ENCODE measurements at places on chromosomes 13 and 19.
A peak's percentile ranks its signal among the peaks of the same experiment; 100 is the strongest.

- no peak for DNase-seq
Observed at GRCh38 chr19:10800488-10800887, 35.5 kb downstream of the TMED1 start.

DNA sequence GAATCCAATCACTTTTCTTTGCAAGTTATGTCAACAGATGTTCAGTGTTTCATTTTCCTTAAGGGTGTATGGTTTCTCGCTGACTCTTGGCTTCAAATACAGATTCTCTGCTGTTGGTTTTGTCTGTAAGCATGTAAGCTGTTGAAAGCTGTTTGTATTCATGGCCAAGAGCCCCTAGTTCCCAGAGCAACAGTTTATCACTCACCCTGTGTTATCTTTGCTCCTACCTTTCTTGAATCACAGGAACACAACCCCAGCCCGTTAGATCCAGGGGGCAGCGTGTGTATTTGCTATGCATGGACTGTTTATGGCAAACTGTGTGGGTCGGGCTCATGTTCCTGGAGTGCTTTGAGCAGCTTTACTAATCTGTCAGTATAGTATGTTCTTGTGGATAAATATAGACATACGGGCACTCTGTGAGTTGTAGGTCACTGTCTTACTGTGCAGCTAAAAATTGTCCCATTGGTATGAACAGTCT, 28.9 kb downstream of the FRY start:
- peak; percentile 26 for DNase-seq

GRCh38 chr19:28530406-28531035, 682.4 kb downstream of the UQCRFS1 start:
- no peak for DNase-seq

DNA sequence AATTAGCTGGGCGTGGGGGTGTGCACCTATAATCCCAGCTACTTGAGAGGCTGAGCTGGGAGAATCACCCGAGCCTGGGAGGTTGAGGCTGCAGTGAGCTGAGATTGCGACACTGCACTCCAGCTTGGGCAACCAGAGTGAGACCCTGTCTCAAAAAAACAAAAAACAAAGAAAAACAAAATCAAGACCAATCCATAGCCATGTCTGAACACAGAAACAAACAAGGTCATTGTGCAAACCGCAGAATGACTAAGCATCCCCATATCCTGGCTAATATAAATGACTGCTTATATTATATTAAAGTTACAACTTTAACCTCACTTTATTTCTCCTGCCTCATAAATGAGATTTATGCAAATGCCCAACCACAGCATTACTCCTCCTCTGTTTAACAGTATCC, 2.3 kb upstream of the LYPD3 start:
- DNase-seq: no peak

- no peak for DNase-seq
Observed at GRCh38 chr19:8571006-8571411, 6.2 kb downstream of the MYO1F start.

DNA sequence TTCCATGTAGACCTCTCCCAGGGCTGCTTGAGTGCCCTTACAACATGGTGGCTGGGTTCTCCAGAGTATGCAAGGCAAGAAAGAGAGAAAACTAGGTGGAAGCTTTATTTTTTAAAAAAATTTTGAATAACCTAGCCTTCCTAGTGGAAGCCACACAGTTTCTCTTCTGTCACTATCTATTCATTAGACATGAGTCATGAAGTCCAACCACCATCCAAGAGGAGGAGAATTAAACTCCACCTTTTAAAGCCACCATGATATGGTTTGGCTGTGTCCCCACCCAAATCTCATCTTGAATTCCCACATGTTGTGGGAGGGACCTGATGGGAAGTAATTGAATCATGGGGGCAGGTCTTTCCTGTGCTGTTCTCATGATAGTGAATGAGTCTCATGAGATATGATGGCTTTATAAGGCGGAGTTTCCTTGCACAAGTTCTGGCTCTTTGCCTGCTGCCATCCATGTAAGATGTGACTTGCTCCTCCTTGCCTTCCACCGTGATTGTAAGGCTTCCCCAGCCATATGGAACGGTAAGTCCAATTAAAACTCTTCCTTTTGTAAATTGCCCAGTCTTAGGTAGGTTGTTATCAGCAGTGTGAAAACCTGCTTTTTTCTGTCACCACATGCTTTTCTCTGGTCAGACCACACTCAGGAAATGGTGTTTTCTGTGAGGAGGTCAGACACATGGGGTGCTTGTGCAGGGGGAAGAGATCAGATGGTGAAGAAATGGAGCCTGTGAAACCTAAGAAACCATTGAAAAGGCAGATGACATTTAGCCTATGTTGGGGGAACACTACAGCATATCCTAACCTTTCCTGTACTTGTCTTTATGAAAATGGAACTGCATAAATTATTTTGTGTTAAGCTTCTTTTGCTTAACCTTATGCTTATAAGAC, 57.7 kb downstream of the ANKRD10 start:
- no peak for DNase-seq

DNA sequence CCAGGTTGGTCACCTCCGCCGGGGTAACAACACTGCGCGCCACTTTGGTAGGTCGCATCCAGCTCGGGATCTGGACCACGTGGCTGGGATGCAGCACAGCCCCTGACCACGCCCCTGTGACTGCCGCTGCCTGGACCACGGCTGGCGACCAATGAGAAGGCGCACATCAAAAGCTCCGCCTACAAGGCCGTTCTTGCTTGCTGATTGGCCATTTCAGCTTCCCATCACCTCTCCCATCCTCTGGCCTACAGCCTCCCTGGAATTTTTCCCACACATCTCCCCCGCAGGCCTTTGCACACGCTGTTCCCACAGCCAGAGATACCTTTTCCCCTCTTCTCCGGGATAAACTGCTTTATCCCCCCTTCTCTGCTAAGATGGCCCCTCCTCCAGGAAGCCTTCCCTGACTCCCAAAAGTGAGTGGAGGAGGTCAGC, 12.5 kb upstream of the MAP1S start:
- no peak for DNase-seq

DNA sequence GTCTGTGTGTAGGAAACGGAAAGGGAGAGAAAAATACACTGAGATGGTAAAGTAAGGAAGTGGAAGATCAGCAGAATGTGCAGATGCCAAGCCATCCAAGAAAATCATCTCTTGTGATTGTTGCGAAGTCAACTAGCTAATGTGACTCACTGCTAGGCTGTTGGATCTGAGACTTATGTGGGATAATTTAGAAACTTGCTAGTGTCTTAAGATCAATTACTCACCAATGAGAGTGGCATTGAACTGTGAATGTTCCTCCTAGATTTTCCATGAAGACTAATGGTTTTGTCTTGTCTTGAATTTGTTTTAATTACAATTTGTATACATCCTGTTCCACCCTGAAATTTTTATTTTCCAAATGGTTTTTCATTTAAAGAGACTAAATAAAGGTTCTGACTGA, 771.6 kb downstream of the EFNB2 start:
- DNase-seq: no peak

DNA sequence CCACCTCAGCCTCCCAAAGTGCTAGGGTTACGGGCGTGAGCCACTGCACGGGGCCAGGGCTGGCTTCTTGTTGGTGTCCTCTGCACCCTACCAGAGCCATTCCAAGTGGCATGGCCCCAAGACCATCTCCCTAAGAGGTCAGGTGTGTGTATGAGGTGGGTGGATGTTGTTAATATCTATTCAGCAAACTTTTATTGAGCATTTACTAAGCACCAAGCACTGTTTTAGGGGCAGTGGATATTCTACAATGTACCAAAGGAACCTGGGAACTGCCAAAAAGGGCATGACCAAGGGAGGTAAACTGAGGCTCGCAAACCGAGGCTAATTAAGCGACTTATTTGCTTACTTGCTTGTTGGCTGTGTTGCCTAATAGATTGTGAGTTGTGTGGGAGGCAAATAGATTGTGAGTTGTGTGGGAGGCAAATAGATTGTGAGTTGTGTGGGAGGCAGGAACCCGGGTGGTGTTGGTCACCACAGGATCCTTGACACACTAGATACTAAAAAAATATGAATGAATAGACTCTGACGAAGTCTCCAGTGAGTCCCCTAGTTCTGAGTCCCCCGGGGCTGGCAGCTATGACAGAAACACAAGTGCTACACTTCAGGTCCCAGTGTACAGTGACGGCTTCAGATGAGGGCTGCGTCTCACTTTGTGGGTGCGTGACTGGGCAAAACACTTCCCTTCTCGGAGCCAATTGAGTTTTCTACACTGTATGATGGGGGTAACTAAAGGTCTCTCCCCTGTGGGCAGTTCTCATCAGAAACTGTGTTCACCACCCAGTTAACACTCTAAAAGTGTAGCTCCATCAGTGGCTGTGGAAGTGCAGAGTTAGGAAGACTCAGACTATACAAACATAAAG, 5.0 kb upstream of the BICRA start:
- no peak for DNase-seq

- no peak for DNase-seq
Observed at GRCh38 chr19:926589-927350, 935 bp downstream of the ARID3A start.

DNA sequence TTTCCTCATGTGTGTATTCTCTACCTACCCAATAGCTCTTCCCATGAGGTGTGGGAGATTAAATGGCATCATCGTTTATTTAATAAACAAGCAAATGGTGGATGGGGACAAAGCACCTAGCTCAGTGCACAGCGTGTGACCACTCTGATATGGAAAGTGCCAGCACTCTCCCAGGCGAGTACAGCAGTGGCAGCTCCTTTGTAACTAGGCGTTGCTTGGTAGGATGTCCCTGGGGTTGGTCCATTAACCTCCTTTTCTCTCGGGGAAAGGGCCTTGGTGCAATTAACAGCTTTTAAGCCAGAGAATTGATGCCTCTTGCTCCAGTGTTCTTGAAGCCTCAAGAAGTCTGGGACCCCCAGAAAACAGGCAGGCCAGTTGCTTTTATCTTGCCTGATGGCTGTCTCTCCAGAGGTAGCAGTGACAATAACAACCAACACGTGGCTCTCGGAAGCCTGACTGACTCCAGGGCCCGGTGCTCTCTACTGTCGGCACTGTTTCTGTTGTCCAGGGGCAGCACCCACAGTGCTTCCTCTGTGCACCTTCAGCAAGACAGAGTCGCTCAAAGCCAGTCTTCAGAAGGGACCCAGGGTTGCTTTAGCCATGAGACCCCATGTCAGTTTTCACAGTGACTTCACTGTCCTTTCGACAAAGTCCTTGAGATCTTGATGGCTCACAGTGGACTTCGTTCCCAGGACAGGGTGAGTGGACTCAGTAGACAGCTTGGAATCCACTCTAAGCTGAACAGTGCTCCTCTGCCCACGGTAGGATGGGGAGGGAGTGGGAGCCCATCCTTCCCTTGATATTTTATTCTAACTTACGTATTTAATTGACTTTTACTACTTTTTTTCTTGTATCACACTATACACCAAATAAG, 33.9 kb upstream of the NPAS1 start:
- no peak for DNase-seq

DNA sequence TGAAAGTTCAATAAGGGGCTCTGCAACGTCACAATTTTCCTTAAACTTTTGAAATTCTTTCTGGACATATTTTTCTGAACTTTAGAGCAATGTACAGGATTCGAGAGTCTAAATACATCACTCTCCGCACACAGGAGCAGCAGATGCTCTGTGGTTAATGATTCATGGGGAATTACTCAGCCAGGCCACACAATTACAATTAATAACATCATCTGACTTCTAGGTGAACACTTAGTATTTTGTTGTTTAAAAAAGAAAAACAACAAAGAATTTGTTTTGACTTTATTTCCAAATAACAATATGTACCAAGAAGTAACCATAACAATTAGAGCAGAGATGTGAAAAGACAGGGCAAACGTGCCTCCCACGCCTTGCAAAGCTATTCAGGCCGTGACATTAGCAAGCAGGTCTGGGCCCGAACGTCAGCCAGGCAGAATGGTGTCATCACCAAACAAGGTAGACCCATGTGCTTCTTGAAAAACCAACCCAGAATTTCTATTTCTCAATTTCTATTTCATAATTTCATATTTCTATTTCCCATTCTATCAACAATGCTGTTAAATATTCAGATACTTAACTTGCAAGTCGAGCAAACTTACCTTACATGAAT, 236.3 kb downstream of the COL4A1 start:
- no peak for DNase-seq

- DNase-seq: peak; percentile 8
Observed at GRCh38 chr13:52454459-52454819, 839 bp upstream of the CKAP2 start.

- no peak for DNase-seq
Observed at GRCh38 chr13:65965501-65965900, 1264.6 kb downstream of the PCDH9 start.

DNA sequence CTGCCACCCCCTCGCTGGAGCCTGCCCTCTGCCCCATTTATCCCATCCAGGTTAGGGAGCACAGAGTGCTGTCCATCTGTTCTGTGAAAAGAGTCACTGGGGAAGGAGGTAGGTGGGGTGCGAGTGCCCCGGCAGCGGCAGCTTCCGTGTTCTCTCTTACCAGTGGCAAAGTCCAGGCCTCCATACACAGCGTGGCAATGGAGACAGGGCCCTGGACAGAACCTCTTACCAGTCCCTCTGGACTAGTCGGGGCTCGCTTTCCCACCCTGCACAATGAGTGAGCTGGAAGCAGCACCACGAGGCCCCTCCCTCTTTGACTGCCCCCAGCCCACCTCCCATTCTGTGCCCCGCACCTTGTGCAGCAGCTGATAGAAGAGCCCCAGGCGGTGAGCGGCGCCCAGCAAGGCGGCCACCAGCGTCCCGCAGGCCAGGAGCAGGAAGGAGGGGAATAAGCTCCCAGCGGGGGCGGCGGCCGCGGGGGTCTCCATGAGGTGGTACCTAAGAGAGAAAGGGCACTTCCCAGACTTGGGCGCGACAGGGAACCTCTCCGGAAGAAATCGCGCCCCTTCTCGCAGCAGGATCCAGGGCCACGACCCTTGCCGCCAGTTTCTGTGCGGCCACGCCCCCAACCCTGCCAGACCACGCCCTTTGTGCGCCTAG, 17.5 kb downstream of the SYDE1 start:
- no peak for DNase-seq

GRCh38 chr13:39509616-39510315, 93.2 kb downstream of the LHFPL6 start:
- DNase-seq: peak; percentile 98

GRCh38 chr13:112733112-112733511, 43.3 kb downstream of the ATP11A start:
- peak; percentile 88 for DNase-seq

GRCh38 chr19:5785423-5785822, 877 bp upstream of the PRR22 start:
- DNase-seq: no peak

GRCh38 chr19:18437491-18438330, at the start of gene ISYNA1:
Gene ISYNA1 (minus strand): TSS chr19:18438133. CDS start chr19:18437979, 154 bp downstream.
- no peak for DNase-seq

DNA sequence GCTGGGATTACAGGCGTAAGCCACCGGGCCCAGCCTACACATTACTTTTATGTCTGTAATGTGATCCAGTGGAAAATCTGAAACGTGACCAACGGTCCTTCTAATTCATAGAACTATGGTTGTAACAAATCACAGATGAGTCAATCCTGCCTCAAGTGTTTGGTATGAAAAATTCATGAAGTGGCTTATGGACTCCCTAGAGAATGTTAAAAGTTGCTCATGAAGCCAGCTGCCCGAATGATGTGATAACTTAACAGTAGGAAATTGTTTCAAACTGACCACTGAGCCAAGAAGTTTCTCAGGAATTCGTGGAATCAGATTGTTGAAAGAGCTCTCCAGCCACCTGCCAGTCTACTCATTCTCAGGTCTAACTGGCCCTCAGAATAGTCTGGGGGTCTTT, 59.4 kb upstream of the FARP1 start:
- no peak for DNase-seq
